ENCODE measurements at places on chromosomes 6 and 20. TPM values are rescaled to one million over a fixed set of nuclear protein-coding genes. Genes with fewer than 3 reads are reported as not detected.

- DNase-seq: peak; percentile 35
Measured at GRCh38 chr20:57134804-57135203, 131.6 kb downstream of the BMP7 start.

DNA sequence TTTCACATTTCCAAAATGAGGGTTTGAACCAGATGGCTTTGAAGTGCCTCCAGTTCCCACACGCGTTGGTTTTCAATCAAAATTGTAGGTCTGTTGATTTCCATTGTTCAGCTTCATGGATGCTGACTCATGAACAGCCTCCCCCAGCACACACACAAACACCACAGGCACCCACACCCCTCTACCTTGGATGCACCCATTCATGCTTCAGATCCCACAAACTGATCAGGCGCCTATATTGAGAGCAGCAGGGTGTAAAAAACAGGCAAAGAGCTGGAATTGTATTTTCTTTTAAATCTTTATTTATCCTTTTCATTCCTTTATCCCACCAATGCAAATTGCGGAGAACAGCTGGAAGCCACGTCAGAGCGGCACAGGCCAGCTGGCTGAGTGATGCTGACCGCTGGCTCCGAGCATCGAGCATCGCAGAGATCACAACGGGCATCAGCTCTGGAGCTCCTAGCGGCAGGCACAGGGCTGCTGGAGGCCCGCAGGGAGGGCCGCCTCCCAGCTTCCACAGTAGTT lies 29.3 kb upstream of the TBC1D7 start:
- DNase-seq: no peak

GRCh38 chr20:45128099-45128498 lies 3.8 kb upstream of the WFDC12 start:
- DNase-seq: no peak

The ZFP64 gene
- 13.5 TPM for total RNA-seq

The LTV1 gene
- total RNA-seq: 16.5 TPM

The CYP39A1 gene
- total RNA-seq: 4.2 TPM

GRCh38 chr6:52547647-52548352 lies 29.1 kb downstream of the TRAM2 start:
- DNase-seq: no peak

GRCh38 chr6:48883116-48883515 lies 579.9 kb downstream of the MMUT start:
- DNase-seq: no peak

DNA sequence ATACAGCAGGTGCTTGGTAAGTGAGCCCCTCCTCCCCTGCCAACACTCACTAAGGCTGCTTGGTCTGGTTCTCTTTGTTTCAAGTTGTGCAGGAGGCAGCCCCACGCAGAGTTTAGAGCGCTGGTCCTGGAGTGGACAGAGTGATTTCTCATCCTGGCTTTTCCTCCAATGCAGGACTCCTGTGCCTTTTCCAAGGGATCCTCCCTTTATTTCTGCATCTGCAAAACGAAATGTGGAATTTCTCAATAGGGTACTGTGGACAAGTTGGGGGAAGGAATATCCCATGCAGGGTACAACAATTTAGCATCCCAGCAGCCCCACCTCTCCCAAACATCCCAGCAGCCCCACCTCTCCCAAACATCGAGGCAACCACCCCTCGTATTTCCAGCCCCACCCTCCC lies 30.6 kb upstream of the CCDC167 start:
- no peak for DNase-seq

GRCh38 chr6:35220711-35221110 lies 7.0 kb downstream of the SCUBE3 start:
- DNase-seq: no peak

The PFDN6 gene
- total RNA-seq: 19.8 TPM

- peak; percentile 58 for DNase-seq
Measured at GRCh38 chr20:37390891-37391525, 45.1 kb downstream of the SRC start.

DNA sequence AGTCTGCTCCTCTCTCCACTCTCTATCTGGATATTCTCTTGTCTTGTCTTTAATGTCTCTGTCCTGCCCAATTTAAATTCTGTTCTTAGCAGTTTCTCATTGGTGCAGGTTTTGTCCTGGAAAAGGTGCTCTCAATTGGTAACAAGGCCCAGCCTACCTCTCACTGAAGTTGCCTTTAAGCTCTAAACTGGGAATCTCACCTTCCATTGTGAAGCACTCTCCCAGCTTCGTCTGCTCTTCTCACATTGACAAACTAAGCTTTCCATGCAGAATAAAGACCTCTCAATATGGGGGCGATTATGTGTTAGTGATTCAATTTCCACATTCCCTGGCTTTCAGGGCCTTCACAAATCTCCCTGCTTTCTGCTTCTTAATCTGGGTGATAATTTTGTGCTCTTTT lies 1712.2 kb downstream of the GRIK2 start:
- no peak for DNase-seq

GRCh38 chr20:52817981-52818380 lies 154.2 kb upstream of the TSHZ2 start:
- no peak for DNase-seq

GRCh38 chr6:35176301-35177024 lies 35.3 kb upstream of the TCP11 start:
- no peak for DNase-seq

The TREM2 gene
- 6.6 TPM for total RNA-seq

The MAN1A1 gene
- total RNA-seq: 76.0 TPM

The L3MBTL3 gene
- 14.1 TPM for total RNA-seq

GRCh38 chr6:27650620-27651370 lies 177.9 kb upstream of the ZNF184 start:
- no peak for DNase-seq

DNA sequence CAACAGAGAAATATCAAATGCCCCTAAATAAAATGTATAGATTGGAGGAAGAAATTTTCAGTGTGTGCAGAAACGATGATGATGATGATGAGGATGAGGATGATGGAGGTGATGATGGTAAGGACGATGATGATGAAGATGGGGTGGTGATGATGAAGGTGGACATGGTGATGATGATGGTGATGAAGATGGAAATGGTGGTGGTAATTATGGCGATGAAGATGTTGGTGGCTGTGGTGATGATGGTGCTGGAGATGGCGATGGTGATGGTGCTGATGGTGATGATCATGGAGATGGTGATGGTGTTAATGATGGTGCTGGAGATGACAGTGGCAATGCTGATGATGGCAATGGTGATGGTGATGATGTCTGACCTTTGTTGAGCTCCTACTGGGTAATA lies 141.2 kb downstream of the DHX35 start:
- DNase-seq: no peak

GRCh38 chr6:62974452-62974851 lies 236.8 kb upstream of the FKBP1C start:
- DNase-seq: no peak

The SLC32A1 gene
- not detected for total RNA-seq

The ARFGEF3 gene
- total RNA-seq: 1.6 TPM

DNA sequence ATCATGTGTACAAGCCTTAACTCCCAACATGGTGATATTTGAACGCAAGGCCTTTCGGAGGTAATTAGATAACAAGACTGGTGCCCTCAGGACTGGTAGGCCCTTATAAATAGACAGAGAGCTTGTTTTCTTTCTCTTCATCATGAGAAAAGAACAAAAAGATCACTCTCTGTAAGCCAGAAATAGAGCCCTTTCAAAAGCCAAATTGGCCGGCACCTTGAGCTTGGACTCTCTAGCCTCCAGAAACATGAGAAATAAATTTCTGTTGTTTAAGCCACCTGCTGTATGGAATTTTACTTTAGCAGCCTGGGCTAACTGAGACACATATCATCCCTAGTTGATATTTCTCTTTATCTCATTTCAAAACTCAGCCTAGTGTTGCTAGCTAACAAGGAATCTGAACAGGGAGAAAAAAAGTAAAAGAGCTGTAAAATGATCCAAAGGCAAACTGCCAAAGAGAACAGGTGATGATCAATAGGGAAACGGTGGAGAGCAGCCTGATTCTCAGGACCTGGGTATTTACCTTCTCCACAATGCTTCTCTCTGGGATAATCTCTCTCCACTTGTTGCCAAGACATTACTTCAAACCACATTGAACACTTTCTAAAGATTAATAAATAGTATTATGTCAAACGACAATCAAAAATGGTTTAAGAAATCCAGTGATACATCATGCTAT lies 6.1 kb downstream of the COL21A1 start:
- no peak for DNase-seq

DNA sequence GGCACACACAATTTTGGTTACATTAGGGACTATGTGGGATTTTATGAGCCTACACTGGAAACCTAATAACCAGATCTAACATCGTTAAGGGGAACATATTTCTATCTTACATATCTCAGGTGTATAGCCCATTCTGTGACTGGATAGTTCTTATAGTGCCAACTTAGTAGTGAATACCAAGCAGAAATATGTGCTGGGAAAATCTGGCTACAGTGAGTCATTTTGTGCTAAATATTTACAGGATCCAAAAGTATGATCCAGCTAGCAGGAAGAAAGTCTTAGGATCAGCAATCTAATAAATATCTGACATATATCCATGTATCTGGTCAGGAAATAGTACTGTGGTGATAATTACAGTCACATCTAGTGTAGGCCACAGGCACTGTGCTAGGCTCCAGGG lies 94.6 kb upstream of the INSM1 start:
- no peak for DNase-seq

The TNF gene
- 1.9 TPM for total RNA-seq

DNA sequence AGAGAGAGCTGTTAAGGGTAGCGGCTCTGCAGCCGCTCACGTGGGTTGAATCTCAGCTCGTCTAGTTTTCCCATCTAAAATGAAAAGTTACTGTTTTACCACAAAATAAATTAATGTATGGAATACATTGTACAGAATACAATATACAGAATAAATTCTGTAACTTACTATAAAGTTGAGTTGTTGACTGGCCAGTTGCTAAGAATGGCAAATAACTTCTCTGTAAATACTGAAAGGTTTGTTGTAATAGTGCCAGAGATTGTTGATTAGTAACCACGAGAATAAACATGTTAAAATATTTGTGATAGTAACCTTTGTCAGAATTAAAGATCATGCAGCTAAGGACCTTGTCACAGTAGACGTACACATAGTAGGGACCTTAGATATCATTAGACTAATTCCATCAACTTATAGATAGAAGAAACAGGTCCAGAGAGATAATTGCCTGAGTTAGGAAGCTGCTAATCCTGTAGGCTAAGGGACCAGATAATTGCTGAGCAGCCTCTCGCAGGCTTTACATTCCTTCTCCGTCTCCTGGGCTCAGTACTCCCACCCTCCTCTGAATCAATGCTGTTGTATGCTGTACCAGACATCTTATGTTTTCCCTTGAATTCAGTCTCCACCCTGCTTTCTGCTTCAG lies 544 bp upstream of the NRM start:
- DNase-seq: no peak

The EPHA7 gene
- total RNA-seq: 2.4 TPM

The PRR18 gene
- not detected for total RNA-seq

- no peak for DNase-seq
Measured at GRCh38 chr6:14275493-14275851, 157.9 kb downstream of the CD83 start.

The CNR1 gene
- total RNA-seq: 10.4 TPM
